WTC11 (cell line): ENCODE measurements at places on chromosomes 1 and 21. TPM values are rescaled to one million over a fixed set of nuclear protein-coding genes. Genes with fewer than 3 reads are reported as not detected.

ESRRG gene
- total RNA-seq, result 1.8 to 2.3 TPM (median 2.2 TPM) in 3 replicates

TNFAIP8L2 gene
- total RNA-seq, result 0.15 TPM in 1 of 3 replicates, not detected in the others

LGR6 gene
- total RNA-seq, result 0.78 to 1.1 TPM (median 1.1 TPM) in 3 replicates

GJA9 gene
- total RNA-seq, result not detected in 3 replicates

RNF186 gene
- total RNA-seq, result not detected in 3 replicates

AMY2A gene
- total RNA-seq, result 0.48 to 0.55 TPM (median 0.55 TPM) in 3 replicates

PLA2G4A gene
- 1.3 to 1.5 TPM (median 1.4 TPM) in 3 replicates for total RNA-seq

KIF21B gene
- 17.8 to 19.4 TPM (median 18.0 TPM) in 3 replicates for total RNA-seq

OR2AK2 gene
- total RNA-seq, result not detected in 3 replicates

KIRREL1 gene
- total RNA-seq, result 32.8 to 42.4 TPM (median 32.9 TPM) in 3 replicates

SELL gene
- total RNA-seq, result 0.26 to 0.85 TPM (median 0.41 TPM) in 3 replicates

TCHH gene
- total RNA-seq, result 0.02 to 0.05 TPM (median 0.04 TPM) in 3 replicates

SYT2 gene
- 9.5 to 12.1 TPM (median 9.6 TPM) in 3 replicates for total RNA-seq

SOX13 gene
- total RNA-seq, result 139 to 171 TPM (median 148 TPM) in 3 replicates

LCE4A gene
- total RNA-seq, result not detected in 3 replicates

GPR3 gene
- 7.8 to 12.4 TPM (median 7.8 TPM) in 3 replicates for total RNA-seq

KLHDC9 gene
- 5.8 to 8.7 TPM (median 8.7 TPM) in 3 replicates for total RNA-seq

ASCL5 gene
- total RNA-seq, result 0.18 to 0.53 TPM (median 0.31 TPM) in 3 replicates
